ENCODE measurements at places on chromosomes 3 and 15. TPM values are rescaled to one million over a fixed set of nuclear protein-coding genes. Genes with fewer than 3 reads are reported as not detected.

Gene FBLN2
- total RNA-seq, result 0.11 TPM

Gene RTP3
- total RNA-seq, result not detected

Gene PFN2
- 14.2 TPM for total RNA-seq

Gene B3GNT5
- 0.22 TPM for total RNA-seq

Gene LRRIQ4
- total RNA-seq, result not detected

Gene GPD1L
- total RNA-seq, result 21.4 TPM

Gene LMAN1L
- total RNA-seq, result 0.35 TPM

DNA sequence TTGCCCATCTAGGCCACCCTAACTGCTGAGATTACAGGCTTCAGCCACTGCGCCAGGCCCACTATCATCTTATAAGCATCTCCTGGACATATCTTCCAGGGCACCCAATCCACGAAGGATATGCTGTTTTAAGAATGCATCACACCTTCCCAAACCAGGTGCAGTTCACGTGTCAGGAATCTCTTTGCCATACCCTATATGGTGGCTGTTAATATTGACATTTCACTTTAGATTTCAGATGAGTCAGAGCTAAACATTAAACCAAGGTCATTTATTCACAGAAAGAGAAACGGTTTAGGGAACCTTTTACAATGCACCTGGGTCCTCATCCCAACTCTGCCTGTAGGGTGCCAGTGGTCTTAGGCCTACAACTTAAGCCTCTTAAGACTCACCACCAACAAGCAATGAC lies 85.7 kb downstream of the TBL1XR1 start:
- no peak for DNase-seq

DNA sequence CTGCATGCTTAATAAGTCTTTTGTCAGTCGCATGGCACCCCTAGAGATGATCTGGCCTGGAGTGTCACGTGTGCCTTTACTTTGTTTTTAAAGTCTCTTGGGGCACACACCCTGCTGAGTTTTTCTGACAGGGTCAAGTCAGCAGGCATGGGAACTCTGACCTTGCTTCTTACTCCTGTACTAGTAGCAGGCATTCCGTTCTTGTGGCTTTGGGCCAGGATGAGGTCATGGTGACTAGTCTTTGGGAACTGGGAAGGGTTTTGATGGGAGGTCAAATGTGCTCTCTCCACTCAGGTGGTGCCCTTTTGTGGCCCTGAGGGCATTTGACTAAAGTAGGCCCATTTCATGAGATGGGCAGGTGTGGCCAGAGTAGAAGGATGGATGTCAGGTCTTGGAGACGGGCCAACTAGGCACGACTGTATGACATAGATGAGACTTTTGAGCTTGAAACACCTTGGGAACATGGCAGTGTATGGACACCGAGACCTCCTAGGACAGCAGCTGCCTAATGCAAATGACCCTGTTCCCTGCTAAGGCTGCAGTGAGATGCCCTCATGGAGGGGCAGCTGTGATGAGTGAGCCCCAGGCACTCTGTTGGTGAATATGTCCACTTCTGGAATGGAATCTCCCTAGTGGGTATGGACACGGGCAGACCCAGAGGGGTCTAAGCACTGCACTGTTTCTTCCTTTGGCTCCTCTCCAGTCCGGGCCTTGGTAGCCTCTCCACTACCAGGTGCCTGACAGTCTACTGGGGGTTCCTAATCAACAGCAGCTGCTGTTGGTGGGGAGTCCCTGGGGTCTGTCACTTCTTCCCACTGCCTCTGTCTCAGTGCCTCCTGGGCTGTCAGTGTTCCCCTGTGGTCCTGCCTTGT lies 16.4 kb downstream of the SRPRB start:
- DNase-seq, result no peak

DNA sequence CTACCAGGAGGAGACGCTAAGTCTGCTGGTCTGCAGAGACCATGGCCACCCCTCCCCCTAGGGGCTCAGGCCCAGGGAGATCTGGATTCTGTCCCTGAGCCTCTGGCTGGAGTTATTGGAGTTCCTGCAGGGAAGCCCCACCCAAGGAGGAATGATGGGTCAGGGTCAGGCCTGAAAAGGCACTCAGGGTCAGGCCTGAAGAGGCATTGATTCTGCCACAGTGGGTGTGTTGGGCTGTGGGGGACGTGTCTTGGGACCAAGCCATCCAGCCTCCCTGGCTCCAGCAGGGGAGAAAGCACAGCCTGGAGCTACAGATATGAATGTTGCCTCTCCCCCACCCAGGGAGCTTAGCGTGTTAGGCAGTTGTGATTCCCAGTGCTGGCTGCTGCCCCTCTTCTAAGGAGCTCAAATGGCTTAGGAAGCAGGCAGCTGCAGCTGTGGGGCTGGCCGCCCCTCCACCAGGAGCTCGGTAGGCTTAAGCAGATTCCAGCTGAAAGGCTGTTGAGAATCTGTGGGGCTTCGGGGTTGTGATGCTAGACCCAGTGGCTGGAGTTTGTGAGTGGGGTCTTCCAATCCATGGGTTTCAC lies 176.7 kb downstream of the CHL1 start:
- DNase-seq, result no peak

GRCh38 chr15:60590935-60591495 lies 112.1 kb upstream of the ICE2 start:
- DNase-seq, result peak; percentile 47

- no peak for DNase-seq
Observed at GRCh38 chr3:9867106-9867505, 12.9 kb downstream of the CIDEC start.

DNA sequence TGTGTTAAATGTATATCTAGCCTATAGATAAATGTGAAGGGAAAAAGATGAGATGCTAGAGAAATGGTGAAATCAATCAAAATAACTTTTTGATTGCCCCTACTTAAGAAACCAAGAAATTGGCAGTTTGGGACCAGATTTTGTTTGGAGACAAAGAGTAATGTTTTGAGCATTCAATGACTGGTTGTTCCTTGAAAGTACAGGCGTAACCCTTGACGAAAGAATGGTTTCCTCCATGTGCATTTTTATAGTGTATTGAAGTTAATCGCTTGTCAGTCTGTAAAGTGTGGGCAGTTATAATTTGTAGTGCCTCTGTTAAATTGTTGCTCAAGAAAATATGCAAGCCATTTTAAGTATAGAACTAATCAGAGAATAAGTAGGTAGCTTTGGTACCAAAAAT lies 1.2 kb downstream of the KIF23 start:
- no peak for DNase-seq

DNA sequence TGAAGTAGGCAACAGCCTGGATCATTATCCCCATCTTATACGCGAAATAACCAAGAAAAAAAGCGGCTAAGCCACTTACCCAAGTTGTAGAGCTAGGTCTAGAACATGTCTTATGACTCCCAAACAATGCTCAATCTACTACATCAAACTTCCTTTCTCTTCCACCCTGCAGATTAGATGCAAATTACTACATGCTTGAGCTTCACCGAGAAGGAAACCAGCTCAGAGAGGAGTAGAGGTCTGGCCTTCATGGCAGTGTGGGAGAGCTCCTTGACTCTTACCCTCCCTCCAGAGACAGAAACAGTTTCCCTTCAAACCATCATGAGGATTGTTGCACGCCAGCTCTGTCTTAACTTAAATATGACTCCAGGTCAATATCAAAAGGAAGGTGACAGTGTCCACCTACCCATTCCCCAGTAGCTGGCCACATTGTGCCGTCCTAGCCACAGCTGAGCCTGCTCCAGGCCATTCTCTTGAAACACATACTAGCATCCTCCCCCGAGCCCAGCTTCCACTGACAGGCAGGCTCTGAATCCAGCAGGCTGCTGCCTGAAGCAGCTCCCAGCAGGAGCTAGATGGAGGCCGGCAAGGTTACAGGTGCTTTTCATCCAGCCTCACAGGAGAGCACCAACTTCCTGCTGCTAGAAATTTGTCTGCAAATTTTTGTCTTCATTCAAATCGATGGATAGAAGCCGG lies 56.8 kb downstream of the CPN2 start:
- no peak for DNase-seq

DNA sequence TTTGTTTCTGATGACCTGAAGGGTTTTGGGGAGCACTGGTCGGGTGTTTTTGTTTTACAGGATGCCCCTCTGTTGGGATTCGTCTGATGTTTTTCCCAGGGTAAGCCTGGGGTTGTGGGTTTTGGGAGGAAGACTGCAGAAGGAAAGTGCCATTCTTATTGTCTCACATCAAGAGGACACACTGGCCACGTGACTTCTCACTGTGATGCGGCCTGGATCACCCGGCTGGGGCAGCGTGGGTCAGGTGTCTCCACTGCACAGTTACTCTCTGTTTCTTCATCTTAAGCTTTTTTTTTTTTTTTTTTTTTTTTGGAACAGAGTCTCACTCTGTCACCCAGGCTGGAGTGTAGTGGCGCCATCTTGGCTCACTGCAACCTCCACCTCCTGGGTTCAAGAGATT lies 120.5 kb downstream of the TMEM266 start:
- DNase-seq, result no peak

DNA sequence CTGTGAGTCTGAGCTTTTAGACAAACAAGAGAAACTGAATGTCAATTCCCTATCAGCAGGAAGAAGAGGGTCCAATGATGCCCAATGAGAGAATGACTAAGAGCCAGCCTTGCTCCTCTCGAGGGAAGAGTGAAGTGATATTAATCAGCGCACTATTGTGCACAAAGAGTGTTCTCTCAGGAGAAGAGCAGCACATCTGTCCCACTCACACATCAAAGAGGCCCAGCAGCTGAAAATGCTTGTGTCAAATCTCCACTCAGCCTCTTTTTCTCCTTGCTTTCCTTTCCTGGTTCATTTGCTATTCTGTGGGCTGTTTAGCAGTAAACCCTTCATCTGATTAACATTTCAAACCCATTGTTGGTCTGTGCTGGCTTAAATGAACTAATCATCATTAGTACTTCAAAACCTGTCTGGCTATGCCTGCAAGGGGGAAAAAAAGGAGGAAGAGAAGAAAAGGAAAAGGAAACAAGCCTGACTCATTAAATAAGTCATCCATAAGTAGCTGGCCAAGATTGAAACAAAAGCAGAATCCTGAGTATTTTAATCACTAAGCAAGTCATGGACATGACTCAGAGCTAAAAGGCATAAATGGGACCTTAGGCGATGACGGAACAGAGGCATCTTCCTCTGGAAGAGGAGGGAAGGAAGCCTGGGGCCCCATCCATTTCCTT lies 912.7 kb downstream of the TUSC7 start:
- DNase-seq, result no peak

DNA sequence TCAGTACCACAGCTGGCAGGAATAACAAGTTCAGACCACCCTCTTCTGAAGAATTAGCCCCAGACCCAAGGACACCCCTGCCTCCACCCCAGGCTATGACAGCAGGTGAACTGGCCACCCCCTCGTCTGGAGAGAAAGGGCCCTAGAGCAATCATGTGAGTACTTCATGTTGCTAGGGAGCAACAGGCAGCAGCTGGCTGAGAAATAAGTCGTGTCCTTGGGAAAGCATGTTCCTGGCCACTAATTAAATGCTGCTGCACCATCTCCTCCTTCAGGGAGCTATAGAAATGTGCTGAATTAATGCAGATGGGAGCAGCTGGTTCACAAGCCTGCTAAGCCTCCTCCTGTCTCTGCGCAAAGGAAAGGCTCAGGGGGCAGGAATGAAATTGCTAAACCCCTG lies 31.5 kb downstream of the MRPS11 start:
- DNase-seq, result no peak

- DNase-seq, result peak; percentile 32
Observed at GRCh38 chr3:111072031-111072921, 660 bp downstream of the NECTIN3 start.

- no peak for DNase-seq
Observed at GRCh38 chr15:45093013-45093412, 21.0 kb downstream of the DUOX2 start.

DNA sequence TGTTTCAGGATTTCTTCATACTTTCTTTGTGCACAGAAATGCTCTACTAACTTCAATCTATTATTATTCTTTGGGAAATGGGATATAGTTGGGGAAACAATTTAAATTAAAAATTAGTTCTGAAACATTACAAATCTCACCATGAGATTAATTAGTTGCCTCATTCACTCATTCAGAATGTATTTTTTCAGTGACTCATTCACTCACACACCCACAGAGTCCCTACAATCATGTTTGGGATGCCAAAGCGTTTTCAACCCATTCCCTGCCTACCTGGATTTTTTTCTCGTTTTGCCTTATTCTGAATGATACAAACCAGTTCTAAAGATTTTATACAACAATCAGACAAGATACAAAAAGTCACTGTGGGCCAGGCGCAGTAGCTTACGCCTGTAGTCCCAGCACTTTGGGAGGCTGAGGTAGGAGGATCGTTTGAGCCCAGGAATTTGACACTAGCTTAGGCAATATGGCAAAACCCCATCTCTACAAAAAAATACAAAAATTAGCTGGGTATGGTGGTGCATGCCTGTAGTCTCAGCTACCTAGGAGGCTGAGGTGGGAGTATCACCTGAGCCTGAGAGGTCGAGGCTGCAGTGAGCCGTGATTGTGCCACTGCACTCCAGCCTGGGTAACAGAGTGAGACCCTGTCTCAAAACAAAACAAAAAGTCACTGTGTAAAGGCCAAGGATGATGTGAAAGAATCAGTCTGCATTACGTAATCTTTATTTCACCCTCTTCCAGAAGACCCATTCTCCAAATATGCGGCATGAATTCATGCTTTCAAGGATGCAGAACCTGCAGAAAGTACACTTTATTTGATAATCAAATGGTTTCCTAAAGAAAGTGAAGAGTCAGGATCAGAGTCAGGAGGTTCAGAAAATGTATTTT lies 34.8 kb upstream of the ARHGEF3 start:
- DNase-seq, result no peak

GRCh38 chr3:11302444-11302843 lies 30.2 kb downstream of the ATG7 start:
- DNase-seq, result no peak

- no peak for DNase-seq
Observed at GRCh38 chr15:41417418-41418195, 712 bp downstream of the RTF1 start.

DNA sequence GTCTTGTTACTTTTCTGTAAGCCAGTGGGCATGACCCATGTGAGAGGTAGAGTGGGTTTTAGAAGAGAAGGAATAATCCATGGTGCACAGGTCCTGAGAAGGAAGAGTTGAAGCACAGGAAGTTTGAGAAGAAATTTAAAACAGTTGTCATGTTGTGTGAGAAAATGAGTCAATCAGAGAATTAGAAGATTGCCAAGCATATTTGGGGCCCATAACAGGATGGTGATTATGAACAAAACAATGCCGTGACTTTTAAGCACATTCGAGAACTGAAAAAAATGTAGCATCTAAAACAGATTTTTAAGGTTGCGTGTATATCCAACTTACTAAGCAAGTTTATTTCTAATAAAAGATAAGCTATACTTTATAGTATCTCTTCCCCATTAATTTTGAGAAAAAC lies 198.7 kb downstream of the RORA start:
- no peak for DNase-seq

GRCh38 chr15:40295877-40296560 lies 11.7 kb downstream of the PLCB2 start:
- no peak for DNase-seq
